Activated gamma-delta T cell treated with Interleukin-2 at 50 U/mL for 16 hours (primary cell): ENCODE measurements at places on chromosomes 1 and 21.

- no peak for DNase-seq
Observed at GRCh38 chr1:113185463-113186104, 112.6 kb downstream of the LRIG2 start.

- no peak for DNase-seq
Observed at GRCh38 chr1:53186533-53186932, 10.1 kb upstream of the CPT2 start.

DNA sequence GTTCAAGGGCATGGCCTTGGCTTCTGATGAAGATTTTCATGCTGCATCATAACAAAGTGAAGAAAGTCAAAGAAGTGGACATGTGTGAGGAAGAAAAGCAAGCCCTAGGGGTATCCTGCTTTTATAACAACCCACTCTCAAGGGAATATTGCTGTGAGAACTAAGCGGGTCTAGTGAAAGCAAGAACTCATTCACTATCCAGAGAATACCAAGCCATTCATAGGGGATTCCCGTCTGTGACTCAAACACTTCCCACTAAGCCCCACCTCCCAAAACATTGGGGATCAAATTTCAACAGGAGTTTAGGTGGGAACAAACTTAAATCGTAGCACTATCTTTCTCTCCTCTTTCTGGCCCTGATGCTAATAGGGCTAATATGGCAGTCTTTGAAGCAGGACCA lies 98.5 kb upstream of the CTTNBP2NL start:
- DNase-seq: no peak

GRCh38 chr1:186681801-186682200 lies 1.6 kb upstream of the PTGS2 start:
- DNase-seq: no peak

DNA sequence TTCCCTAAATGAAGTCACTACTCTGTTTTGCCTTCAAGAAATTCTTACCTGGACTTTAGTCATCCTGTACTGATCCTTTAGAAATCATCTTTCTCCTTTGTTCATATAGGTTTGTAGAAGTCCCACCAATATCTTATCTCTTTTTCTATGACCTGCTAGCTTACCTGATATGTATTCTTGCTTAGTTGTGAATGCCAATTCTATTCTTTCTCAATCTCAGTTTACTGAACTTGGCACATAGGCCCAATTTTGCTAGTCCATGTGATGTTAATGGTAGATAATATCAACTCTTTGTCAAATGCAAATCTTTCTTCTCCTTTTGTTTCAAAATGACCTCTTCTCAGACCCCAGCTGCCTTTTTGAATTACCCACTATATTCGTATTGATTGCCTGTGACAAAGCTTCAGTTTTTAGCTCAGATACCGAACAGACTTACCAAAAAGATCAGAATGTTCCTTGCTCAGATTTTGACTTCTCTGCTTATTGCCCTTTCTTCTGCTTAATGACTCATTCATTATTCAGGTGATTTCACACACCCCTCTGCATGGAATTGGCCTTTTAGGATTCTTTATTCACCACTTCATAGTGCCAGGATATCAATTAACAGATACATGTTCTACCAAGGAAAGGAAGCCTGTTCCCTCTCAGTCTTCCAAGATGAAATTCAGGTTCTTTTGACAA lies 20.6 kb downstream of the IPO9 start:
- DNase-seq: no peak

DNA sequence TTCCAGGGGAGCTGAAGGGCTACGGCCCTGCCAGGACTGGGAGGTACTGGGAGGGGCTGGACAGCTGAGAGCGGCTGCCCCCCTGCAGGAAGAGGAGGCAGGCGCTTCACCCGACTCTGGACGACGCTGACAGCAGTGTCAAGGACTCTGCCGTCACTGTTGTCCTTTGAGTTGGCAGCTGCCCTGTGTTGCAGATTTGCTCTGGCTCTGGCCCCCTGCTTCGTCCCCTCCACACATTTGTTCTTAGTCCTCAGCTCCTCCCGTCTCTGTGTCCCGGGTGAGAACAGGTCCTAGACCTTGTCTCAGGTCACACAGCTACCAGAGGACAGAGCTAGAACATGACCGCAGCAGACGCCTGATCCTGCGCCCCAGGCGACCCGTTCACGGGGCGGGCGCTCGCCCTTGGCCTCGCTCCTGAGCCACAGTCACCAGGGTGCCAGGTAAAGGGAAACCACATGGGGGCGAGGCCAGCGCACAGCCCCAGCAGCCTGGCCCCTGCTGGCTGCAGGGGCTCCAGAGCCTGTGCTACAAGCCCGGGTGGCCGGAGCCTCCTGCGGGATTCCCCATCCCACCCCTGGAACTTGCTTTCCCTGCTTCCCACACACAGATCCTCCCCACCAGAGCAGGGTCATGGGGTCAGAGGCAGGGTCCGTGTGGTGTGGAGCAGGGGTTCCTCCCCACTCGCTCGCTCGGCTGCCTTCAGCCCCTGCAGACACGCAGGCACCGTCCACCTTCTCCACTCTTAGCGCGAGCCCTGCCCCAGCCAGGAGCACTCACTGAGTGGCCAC lies 10.7 kb upstream of the NPHP4 start:
- no peak for DNase-seq

DNA sequence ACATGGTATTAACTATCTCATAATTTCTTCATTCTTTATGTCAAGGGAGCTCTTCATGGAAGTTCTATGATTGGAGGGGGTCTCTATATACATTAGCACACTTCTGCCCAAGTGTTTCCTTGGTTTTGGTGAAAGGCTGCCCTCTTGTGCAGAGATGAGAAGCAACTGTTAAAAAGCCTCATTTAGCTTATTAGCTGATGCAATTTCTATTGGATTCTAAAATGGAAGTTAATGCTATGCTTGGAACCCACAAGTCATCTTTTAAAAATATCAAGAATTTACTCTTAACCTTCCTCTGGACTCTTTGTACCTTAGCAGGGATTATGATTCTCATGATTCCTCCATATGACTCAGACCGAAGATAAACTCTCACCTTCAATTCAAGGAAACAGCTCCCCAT lies 328.9 kb downstream of the PTBP2 start:
- no peak for DNase-seq

- no peak for DNase-seq
Observed at GRCh38 chr21:46597896-46598343, 7.0 kb downstream of the S100B start.

GRCh38 chr1:62194651-62195544 lies at the start of gene L1TD1:
TSS of gene L1TD1 (plus strand) at chr1:62194849. CDS start at chr1:62206629, 11,780 bp downstream.
- no peak for DNase-seq

GRCh38 chr1:178962853-178963711 lies 62.6 kb upstream of the FAM20B start:
- DNase-seq: no peak

GRCh38 chr1:223479718-223480425 lies 86.7 kb downstream of the CCDC185 start:
- no peak for DNase-seq

- DNase-seq: no peak
Observed at GRCh38 chr1:3652548-3653285, 401 bp downstream of the TP73 start.
